ENCODE measurements at places on chromosomes 4 and X.

- no peak for DNase-seq
Observed at GRCh38 chr4:60808726-60809485, 391.2 kb upstream of the ADGRL3 start.

- DNase-seq: peak; percentile 15
Observed at GRCh38 chr4:44662623-44663005, 11.2 kb upstream of the YIPF7 start.

GRCh38 chr4:8157944-8158709, 486 bp downstream of the ABLIM2 start:
- DNase-seq: no peak

DNA sequence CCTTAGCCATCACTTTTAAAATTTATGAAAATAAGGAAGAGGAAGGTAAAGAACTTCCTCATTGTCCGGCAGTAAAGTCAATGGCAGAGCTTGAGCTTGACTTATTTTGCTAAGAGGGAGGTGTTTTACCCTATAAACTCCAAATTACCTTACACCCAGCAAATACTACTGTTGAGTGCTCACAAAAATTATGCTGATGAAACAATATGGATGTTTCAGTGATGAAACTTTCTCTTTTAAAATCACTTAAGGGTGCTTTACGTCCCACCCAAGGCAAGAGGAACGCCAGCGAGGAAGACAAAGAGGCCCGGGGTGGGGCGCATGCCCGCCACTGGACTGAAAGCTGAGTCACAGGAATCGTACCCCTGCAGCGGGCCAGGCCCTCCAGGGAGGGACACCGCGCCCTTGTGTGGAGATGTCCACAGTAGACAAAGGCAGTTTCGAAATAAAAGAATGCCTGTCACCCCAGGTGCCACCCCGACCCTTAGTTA, 560 bp upstream of the TMSB4X start:
- peak; percentile 47 for DNase-seq

GRCh38 chr4:54063737-54064316, 578 bp downstream of the CHIC2 start:
- peak; percentile 25 for DNase-seq

DNA sequence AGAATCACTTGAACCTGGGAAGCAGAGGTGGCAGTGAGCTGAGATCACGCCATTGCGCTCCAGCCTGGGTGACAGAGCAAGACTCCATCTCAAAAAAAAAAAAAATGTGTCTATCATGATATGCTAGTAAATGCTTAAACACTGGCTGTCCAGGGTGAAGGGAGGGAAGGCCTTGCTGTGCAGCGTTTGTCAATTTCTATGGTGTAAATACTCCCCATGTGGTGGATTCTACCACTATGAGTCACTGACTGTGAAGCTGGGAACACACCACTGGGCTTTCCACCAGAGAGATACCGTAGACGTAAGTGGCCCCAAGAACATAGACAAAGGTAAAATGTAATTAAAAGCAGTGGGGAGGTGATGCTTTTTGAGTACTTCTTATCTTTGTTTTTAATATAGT, 51.3 kb upstream of the LEF1 start:
- DNase-seq: no peak

DNA sequence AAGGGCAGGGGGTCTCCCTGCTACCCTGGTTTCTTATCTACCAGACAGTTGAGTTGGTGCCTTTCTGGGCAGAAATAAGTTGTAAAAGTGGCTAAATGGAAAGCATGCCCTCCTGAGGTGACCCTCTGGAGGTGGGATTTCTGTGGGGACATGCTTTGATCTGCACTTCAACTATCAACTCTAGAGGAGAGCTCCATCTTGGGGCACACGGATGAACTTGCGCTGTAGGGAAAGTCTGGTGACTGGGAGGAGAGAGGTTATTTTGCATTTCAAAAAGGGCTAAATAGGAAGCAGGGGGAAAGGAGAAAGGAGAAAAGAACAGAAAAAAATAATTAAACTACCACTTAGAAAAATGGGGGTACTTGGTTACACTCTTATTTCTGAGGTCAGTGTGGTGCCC, 12.7 kb upstream of the RHOXF2B start:
- DNase-seq: no peak

GRCh38 chr4:38366456-38366855, 297.5 kb upstream of the KLF3 start:
- DNase-seq: no peak
